Chondrocyte (in vitro differentiated cells): ENCODE measurements at places on chromosomes 3 and 15. TPM values are rescaled to one million over a fixed set of nuclear protein-coding genes. Genes with fewer than 3 reads are reported as not detected.

Gene CRABP1
- not detected in 3 replicates for total RNA-seq

Gene BBS4
- total RNA-seq, result 15.5 to 30.6 TPM (median 15.9 TPM) in 3 replicates

Gene MASP1
- 0.34 to 2.0 TPM (median 0.92 TPM) in 3 replicates for total RNA-seq

Gene TERC
- total RNA-seq, result 0.99 to 1.4 TPM in 2 of 3 replicates, not detected in the other

Gene GOLGA8Q
- 1.0 to 3.2 TPM in 2 of 3 replicates, not detected in the other for total RNA-seq

Gene BUB1B
- total RNA-seq, result 6.7 to 9.6 TPM (median 7.4 TPM) in 3 replicates

Gene LSAMP
- total RNA-seq, result 1.1 to 1.8 TPM (median 1.4 TPM) in 3 replicates

Gene TUSC2
- 15.3 to 18.6 TPM (median 17.0 TPM) in 3 replicates for total RNA-seq

Gene GABRB3
- 1.6 to 8.2 TPM (median 2.3 TPM) in 3 replicates for total RNA-seq

Gene CACNA2D3
- not detected in 3 replicates for total RNA-seq

Gene EPHB1
- 1.0 to 1.7 TPM (median 1.6 TPM) in 3 replicates for total RNA-seq

Gene CD80
- not detected in 3 replicates for total RNA-seq

Gene PLD1
- total RNA-seq, result 14.7 to 17.0 TPM (median 16.4 TPM) in 3 replicates

Gene GPR171
- not detected in 3 replicates for total RNA-seq

Gene CAMK2N2
- 3.2 to 5.3 TPM (median 3.9 TPM) in 3 replicates for total RNA-seq

Gene OR5K2
- not detected in 3 replicates for total RNA-seq

Gene DOCK3
- total RNA-seq, result 0.15 to 0.25 TPM (median 0.17 TPM) in 3 replicates

Gene SLC4A7
- 67.4 to 69.0 TPM (median 68.8 TPM) in 3 replicates for total RNA-seq

Gene PCYT1A
- 74.4 to 84.1 TPM (median 75.7 TPM) in 3 replicates for total RNA-seq

Gene C3orf85
- total RNA-seq, result not detected in 3 replicates

Gene DAZL
- total RNA-seq, result not detected in 3 replicates

Gene ISG20
- total RNA-seq, result 3.8 to 4.5 TPM (median 4.5 TPM) in 3 replicates

Gene RAD51
- 6.9 to 13.0 TPM (median 9.4 TPM) in 3 replicates for total RNA-seq

Gene SLC28A2
- not detected in 3 replicates for total RNA-seq

Gene PCBP4
- 35.5 to 63.8 TPM (median 55.7 TPM) in 3 replicates for total RNA-seq

Gene GCHFR
- total RNA-seq, result 1.6 to 2.4 TPM (median 1.9 TPM) in 3 replicates

Gene SCG5
- 1.3 to 2.6 TPM (median 2.5 TPM) in 3 replicates for total RNA-seq

Gene EPM2AIP1
- total RNA-seq, result 14.3 to 20.5 TPM (median 15.6 TPM) in 3 replicates

Gene KBTBD8
- 1.5 to 1.9 TPM (median 1.6 TPM) in 3 replicates for total RNA-seq

Gene GRAMD2A
- 0.32 to 0.77 TPM (median 0.65 TPM) in 3 replicates for total RNA-seq

Gene COL6A5
- not detected in 3 replicates for total RNA-seq

Gene SLC28A1
- not detected in 3 replicates for total RNA-seq

Gene TTLL13
- total RNA-seq, result 0.69 TPM in 1 of 3 replicates, not detected in the others

Gene ATP11B
- 71.7 to 73.2 TPM (median 71.9 TPM) in 3 replicates for total RNA-seq

Gene CDHR4
- not detected in 3 replicates for total RNA-seq

Gene SLC33A1
- 30.0 to 39.5 TPM (median 31.3 TPM) in 3 replicates for total RNA-seq
